ENCODE measurements at places on chromosomes 11 and 22.

- no peak for DNase-seq
Observed at GRCh38 chr11:101441747-101442146, 142.1 kb downstream of the TRPC6 start.

- DNase-seq, result no peak
Observed at GRCh38 chr11:15807827-15808226, 548.5 kb downstream of the SOX6 start.

- DNase-seq, result no peak
Observed at GRCh38 chr11:100910808-100911207, 218.8 kb downstream of the PGR start.

DNA sequence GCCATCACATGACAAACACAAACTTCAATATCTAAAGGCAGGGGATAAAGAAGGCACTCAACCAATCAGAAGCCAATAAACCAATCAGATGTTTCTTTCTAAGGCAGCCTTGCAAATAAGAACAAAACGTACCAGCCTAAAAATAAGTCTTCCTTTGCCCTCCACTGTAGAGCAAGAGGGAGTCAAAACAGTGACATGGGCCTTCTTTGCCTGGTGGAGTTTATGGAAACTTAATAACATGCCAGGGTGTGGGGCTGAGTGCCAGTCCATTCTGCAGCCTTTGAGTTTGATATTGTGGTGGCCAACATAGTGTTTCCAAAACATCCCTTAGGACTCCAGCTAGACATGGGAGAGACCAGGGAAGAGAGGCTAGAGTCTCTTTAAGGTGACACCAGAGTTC, 126.1 kb upstream of the NECTIN1 start:
- DNase-seq, result no peak

DNA sequence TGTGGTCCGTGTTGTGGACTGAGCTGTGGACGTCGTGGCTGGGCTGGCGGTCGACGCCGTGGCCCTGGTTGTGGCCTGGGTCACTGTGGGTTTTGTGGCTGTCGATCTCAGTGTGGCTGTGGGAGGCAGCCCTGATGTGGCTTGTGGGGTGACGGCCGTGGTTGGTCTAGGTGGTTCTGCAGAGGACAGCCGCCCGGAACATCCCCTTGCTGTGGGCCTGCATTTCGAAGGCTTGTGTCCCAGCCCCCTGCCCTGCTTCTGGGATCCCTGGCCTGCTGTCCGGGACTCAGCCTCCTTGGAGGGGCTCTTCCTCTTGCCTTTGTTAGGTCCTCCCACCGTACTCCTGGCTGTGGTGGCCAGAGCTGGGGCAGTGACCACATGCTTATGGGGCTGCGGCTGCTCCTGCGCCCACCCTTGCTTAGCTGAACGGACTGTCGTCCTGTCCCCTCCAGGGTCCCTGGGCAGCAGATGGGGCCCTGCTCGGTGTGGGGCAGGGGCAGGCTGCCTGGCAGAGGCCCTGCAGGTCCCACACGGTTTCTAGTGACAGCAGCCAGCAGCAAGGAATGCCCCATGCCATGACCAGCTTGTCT, 17.1 kb downstream of the MUC6 start:
- no peak for DNase-seq

DNA sequence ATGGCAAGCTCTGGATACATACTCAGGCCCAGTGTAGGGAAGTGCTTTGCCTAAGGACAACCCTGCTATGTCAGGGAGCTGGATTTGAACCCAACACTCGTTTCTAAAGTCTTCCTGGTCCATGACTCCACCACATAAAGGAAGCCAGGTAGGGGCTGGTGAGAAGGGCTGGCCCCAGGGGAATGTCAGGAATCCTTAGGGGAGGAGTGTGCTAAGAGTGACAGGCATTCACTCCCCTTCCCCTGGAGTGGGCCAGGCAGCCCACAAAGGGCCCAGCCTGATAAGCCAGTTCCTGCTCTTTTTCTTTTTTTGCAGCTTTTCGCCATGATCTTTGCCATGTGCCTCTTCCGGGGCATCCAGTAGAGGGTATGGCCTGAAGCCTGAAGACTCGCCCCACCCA, 21.9 kb downstream of the TP53I11 start:
- DNase-seq, result no peak

DNA sequence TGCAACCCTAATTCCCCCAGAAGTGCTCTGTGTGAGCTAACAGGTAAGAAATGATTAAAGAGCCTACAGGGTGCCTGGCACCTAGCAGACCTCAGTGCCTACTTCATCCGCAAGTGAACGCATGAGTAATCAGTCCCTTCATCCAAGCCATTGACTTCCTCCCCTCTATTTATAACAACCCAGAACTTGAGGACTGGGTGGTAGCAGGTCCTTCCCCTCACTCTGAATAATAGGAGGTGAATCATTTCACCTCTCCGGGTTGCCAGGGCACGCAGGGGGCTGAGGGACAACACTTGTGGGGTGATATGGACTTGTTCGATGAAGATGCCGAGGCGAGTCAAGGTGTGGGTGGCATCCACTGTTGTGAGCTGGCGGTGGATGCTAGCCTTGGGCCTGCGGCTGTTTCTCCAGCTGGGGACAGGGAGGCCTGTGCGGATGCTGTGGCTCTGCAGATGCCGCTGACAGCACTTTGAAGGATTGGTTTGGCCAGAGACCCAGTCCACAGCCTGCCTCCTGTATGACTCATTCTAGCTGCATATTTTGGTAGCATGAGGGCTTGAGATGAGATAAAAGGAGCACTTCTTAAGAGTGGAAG, 11.7 kb upstream of the SORL1-AS1 start:
- DNase-seq, result peak; percentile 89

DNA sequence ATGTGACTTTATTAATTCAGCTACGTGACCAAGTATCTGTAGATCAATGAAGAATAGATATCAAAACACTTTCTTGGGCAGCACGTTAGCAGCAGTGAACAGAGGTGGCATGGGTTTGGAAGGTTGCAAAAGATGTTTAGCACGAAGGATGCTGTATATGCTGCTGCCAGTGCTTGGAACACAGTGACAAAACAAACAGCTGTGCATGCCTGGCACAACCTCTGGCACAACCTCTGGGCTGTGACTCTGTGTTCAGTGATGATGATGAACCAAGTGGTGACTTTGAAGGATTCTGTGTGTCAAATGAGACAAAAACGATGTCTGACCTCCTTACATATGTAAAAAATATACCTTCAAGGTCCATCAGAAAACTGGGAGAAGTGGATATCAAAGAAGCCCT, 104.7 kb downstream of the TBC1D22A start:
- DNase-seq, result no peak

- no peak for DNase-seq
Observed at GRCh38 chr11:93605642-93606041, 55.8 kb upstream of the CEP295 start.

GRCh38 chr11:394034-394857, at the start of gene PKP3:
Gene PKP3 (plus strand): TSS chr11:394209. CDS start chr11:394293, 84 bp downstream.
- DNase-seq, result no peak

DNA sequence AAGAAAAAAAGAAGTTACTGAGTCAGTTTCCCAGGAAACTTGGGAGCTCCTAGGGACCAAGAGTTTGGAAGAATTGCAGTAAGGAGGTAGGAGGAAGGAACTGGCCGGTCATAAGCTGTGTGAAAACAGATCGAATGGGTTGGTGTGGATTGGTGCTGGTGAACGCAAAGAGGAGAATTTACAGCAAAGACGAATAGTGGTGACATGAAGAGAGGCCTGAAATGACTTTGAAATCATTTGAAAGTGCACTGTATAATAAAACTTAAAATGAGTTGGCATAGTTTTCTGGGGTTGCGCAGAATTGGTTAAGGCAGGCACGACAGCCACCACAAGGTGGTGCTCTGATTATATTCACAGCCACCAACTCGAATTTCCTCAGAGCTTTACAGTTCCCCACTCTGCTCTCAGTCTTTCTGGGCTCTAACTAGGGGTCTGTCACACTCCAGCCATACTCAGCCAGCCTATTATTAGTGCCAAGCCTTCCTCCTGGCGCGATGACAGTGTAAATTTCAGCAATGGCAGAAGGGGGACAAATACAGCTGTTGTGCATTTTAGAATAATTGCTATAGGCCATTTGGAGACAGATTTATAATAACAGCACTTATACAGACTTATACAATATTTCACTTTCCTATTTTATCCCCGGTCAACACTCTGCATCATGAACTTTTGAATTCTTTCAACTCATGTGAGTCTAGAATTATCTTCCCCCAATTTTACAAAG, 8.3 kb upstream of the HTR3B start:
- DNase-seq, result no peak

DNA sequence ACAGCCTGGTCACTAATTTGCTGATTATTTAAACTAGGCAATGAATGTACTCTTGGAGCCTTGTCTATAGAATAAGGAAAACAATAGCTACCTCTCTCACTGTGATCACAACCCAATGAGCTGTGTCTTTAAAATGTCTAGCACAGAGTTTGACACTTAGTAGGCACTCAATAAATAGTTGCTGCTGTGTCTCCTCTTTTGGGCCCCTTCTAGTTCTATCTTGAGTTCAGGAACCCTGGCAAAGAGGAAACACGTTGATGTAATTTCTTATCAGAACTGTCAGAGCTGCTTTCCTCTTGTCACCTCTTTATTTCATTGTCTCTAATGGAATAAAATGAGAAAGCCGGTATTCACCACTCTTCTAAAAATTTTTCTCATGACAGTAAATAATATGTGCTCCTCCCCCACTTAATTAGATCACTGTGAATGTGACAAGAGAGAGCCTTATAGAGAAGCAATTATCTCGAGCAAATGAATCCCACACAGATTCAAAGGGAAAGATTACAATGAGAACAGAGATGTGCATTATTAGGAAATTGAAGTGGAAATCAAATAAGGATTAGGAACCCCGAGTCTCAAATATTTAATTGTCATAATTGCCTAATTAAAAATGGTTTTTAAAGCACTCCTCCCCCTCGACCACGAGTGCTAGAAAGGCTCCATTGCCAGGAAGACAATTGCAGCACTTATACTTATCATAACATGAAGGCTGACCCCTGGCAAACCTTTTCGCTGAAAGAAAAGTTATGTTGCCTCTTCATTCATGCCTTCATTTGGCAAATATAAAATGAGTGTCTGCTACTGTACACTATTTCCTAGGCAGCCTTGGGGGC, 175.0 kb upstream of the BDNF start:
- no peak for DNase-seq

DNA sequence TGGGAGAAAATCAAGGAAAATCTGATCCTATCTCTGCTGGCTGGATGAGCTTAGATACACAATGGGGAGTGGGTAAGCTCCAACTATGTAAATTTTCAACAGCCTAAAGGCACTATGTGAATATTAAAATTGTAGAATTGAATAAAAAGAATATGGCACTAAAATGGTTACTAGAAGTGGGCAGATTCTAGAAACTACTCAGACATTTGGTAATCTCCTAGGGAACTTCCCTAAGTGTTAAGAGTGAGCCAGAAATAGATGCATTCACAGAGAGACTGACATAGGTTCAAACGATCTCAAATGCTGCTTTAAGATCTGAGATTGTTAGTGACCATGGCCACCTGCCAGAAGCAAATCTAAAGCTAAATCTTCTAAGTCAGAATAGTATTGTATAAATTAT, 4.3 kb upstream of the OR52E1 start:
- no peak for DNase-seq

- DNase-seq, result no peak
Observed at GRCh38 chr22:48141301-48141700, 1378.9 kb downstream of the TBC1D22A start.

GRCh38 chr11:57775491-57775890, 13.9 kb downstream of the CTNND1 start:
- no peak for DNase-seq

DNA sequence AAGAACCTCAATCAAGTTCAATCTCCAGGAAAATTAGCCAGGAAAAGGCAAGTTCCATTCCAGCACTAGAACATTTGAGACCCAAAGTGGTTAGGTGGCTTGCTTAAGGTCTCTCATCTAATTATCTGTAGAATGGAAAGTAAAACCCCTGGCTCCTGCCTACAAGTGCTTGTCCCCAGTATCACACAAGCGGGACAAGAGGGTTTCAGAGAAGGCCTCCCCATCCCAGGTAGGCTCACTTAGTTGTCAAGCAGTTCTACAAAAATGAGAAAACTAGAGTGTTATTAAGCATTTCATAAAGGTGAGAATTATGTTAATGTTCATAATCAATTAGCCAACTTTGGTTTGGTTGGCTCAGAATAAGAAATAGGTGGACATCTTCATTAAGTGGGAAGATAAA, 5.5 kb downstream of the POU2AF1 start:
- no peak for DNase-seq

- no peak for DNase-seq
Observed at GRCh38 chr22:22576244-22576988, 17.4 kb upstream of the PRAME start.

DNA sequence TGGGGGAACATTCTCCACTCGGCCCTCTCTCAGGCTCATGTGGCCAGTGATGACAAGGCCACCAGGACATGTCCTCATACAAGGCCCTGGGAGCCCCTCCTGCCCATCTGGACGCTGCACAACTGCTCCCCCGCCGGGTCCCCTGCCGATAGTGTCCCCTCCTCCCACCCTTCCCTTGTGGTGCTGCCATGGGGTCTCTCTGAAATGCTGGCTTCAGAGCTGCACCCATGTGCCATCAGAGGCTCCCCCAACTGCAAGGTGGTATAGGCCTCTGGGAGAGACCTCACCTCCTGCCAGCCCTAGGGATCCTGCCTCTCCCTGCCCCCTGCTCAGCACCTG, 113.0 kb downstream of the KCNQ1OT1 start:
- no peak for DNase-seq
